Activated CD8-positive, alpha-beta memory T cell treated with anti-CD3 and anti-CD28 coated beads, Interleukin-2, amount 10 ng/mL, durations not matched to agents 7 days and 5 days (primary cell): ENCODE measurements at places on chromosomes 13 and 19. TPM values are rescaled to one million over a fixed set of nuclear protein-coding genes. Genes with fewer than 3 reads are reported as not detected.

DNA sequence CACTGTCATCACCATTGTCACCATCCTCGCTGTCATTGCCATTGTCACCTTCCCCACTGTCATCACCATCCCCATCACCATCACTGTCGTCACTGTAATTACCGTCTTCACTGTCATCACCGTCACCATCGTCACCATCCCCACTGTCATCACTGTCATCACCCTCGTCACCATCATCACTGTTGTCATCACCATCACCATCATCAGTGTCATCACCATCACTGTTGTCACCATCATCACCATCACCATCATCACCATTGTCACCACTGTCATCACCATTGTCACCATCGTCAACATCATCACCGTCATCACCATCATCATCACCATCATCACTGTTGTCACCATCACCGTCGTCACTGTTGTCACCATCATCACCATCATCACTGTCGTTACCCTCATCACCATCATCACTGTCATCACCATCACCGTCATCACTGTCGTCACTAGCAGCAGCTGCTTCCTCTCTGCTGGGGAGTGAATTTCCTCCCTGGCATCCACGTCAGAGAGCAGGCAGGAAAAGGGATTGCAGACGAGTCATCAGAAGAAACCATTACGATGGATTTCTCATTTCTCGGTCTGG, 27.3 kb downstream of the TMEM255B start:
- DNase-seq, result no peak

DNA sequence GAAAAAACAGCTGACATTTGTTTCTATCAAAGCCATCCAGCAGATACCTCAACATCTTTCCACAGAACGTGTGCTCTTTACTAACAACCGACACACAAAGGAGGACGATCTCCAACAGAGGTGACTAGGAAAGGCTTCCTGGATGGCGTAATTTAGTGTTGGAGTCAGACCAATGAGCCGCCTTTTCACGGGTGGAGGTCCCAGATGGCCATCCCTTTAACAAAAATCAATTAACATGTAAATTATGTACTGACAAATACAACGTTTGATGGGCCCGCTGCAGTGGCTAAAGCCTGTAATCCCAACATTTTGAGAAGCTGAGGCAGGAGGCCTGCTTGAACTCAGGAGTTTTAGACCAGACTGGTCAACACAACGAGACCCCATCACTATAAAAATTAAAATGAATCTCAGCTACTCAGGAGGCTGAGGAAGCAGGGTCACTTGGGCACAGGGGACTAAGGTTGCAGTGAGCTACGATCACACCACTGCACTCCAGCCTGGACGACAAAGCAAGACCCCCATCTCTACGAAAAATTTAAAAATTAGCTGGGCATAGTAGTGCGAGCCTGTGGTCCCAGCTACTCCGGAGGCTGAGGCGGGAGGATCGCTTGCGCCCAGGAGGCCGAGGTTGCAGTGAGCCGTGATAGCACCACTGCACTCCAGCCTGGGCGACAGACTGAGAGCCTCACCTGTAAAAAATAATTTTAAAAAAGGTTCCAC, 1.2 kb upstream of the DPY19L3 start:
- DNase-seq, result no peak

GRCh38 chr13:95485045-95485517, 67.4 kb upstream of the CLDN10 start:
- no peak for DNase-seq

Gene SIAH3
- total RNA-seq, result not detected

DNA sequence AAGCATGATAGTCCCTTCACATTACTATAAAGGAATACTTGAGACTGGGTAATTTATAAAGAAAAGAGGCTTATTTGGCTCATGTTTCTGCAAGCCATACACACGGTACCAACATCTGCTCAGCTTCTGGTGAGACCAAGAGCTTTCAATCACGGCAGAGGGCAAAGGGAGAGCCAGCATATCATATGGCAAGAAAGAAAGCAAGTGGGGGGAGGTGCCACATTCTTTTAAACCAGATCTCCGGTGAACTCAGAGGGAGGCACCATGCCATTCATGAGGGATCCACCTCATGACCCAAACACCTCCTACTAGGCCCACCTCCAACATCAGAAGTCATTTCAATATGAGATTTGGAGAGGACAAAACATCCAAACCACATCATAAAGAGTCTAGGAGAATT, 20.3 kb downstream of the XPO4 start:
- DNase-seq, result no peak

Gene CRX
- not detected for total RNA-seq

GRCh38 chr13:26786651-26787295, 26.2 kb upstream of the GPR12 start:
- no peak for DNase-seq
